Activated CD4-positive, alpha-beta T cell treated with anti-CD3 and anti-CD28 coated beads, Interleukin-2, Interleukin-6, amounts not matched to agents 100 ng/mL and 50 ng/mL, durations not matched to agents 16 hours and 8 hours (primary cell): ENCODE measurements at places on chromosomes 2 and 18.

- DNase-seq, result peak; percentile 31
These were observed 11.5 kb downstream of the MFSD2B start for GRCh38 chr2:24021122-24021998.

- no peak for DNase-seq
These were observed 17.0 kb downstream of the SMAD7 start for GRCh38 chr18:48933578-48934414.

DNA sequence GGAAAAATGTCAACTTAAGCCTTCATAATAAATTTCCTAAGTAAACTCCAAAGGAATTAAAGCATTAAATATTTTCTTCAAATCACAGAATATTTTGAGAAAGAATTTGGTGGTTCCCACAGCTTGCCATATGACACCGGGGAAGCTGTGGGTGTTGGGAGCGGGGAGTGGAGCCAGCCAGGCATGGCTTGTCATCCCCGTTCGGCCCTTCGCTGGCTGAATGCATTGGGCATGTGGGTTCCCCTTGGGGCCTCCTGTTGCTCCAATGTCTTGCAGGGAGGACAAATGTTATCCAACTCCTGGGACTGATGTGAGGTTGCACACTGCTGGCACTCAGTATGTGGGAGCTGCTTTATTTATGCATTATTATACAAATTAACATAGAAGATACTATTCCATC lies 18.6 kb downstream of the NGEF start:
- DNase-seq, result no peak

DNA sequence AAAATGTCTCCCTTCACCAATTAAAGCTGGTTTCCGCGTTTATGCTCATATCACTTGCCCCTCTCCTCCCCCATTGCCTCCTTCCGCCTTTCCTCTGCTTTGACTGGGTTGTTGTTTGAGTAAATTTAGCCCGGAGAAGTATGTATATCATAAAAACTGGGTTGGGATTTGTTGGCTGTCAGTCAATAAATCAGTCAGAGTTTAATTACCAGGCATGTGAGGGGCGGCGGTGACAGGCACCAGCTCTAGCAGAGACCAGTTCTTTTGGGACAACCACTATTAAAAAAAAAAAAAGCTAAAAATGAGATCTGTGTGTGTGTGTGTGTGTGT lies 382.4 kb upstream of the SMIM21 start:
- DNase-seq, result no peak

DNA sequence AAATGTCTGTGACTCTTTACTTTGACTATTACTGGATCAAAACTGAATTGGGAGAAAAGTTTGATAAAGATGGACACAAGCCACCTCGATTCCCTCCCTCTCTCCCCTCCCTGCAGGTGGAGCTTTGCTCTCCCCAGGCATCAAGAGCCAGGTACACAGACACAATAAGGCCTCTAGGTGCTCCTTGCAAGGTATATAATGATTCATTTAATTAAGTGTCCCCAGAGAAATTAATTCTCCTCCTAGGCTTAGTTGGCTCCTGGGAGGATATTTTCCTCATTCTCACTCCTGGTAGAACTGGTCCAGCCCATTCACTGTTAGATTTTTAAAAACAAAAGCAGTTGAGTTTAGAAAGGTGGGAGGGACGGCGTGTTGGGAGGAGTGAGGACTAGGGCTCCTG lies 352.4 kb upstream of the SMIM21 start:
- no peak for DNase-seq

- peak; percentile 64 for DNase-seq
These were observed 98.9 kb upstream of the GLS start for GRCh38 chr2:190781604-190782198.

- DNase-seq, result no peak
These were observed 52.7 kb upstream of the NPAS2 start for GRCh38 chr2:100767224-100767653.

GRCh38 chr2:218782528-218782844 lies 539 bp downstream of the CYP27A1 start:
- DNase-seq, result no peak

GRCh38 chr2:22894761-22895160 lies 490.2 kb upstream of the KLHL29 start:
- DNase-seq, result no peak

- no peak for DNase-seq
These were observed 54.2 kb upstream of the FMNL2 start for GRCh38 chr2:152280780-152281179.

DNA sequence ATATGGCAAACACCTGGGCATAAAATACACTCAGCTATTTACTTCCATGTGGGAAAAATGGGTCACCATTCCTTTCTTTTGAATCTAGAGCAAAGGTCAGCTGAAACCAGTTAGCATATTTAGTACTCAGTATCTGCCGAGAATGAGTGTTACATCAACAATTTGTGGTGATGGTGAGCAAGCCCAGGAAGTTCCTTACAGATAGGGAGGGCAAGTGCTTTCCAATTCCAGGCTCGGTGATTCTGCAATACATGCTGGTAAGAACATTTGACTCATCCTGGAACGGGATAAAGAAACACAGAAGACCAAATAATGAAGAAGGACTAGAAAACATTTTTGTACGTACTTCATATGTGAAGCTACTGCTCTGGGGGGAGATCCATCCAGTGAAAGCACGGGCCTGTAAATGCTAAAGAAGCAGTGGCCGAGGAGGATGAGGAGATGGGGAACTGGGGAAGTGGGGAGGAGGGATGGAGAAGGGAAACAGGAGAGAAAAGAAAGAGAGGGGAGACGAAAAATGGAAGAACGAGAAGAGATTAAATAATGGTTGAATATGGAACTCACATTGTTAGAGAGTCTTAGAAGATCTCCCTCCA lies 251.9 kb downstream of the TTC32 start:
- DNase-seq, result no peak

GRCh38 chr2:195356920-195357440 lies 300.0 kb upstream of the SLC39A10 start:
- no peak for DNase-seq

DNA sequence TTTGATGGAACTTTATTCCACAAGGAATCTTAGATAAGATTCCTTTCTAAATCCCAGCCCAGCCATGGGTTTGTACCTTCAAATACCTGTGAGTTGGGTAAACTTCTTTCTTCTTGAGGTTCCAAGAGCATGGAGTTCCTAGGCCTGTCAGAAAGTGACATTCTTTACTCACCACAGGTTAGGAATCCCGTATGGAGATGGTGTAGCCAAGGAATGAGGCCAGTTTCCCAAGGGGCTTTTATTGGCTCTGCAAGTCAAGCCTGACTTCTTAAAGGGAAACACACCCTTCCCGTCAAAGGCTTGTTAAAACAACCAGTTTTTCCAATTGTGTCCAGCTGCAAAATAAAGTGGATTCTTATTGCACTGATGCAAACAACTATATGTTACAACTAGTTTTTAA lies 45.8 kb downstream of the STK17B start:
- no peak for DNase-seq

DNA sequence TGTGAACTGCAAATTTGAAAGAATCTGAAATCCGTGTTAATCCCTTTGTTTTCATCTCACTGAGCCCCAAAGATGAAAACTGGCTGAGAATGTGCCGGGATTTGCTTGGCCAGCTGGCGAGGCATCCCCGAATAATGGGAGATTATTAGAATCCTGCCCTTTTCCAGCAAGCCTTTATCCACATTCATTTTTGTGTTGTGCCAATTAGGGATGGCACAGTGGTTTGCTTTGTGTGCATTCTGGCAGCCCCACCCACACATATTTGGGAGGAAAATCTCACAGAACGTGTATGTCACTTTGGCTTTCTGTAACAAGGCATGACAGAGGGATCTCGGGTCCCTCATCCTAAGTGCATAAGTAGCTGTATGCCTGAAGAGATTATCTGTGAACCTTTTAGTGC lies 405.8 kb upstream of the FAM98A start:
- DNase-seq, result no peak

DNA sequence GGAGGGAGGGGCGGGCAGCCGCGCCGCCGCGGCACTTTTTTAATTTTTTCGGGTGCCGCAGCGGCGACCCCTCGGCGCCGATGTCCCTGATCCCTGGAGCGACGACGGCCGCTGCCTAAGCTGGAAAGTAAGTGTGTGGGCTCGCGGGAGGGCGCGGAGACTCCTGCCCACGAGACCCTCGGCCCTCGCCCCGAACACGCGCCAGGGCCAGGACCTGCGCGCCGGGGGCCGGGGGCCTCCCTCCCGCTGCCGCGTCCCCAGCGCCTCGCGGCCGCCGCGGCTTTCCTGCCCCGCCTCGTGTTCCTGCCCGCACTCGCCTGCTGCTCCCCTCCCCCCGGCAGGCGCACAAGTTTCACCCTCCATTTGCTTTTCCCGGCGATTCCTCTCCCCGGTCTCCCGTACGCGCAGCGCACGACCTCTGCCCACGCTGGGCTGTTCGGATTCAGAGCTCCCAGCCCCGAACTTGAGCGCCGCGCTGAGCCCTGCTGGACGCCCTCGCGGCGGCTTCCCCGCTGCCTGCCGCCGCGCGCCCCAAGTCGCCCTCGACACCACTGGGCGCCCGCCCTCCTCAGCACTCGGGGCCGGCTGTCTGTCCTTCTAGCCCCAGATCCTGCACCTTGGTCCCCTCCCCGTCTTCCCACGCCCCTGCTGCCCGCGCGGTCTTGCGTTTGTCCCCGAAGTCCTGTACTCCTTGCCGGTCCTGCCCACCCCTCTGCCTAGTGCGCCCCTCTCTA lies 507 bp downstream of the PKP4 start:
- DNase-seq, result peak; percentile 47

GRCh38 chr2:208783184-208783583 lies 376.6 kb downstream of the PTH2R start:
- no peak for DNase-seq

- DNase-seq, result no peak
These were observed 198.2 kb downstream of the PARD3B start for GRCh38 chr2:204743393-204743960.

DNA sequence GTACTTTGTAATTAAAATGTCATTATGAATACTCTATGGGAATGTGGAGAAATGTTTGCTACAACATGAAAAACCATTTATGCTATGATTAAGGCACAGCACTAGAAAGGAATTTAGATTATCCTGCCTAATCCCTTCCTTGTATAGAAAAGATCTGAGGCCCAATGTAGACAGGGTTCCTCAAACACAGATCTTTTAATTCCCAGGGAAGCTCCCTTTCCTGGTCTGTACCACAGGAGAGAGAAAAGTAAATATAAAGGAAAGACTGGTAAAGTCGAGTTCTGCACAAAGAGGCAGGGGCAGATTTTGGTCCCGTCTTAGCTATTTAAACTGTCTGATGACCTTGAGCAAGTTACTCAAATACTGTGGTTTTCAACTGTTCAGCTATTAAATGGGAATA lies 84.7 kb downstream of the ICA1L start:
- no peak for DNase-seq

DNA sequence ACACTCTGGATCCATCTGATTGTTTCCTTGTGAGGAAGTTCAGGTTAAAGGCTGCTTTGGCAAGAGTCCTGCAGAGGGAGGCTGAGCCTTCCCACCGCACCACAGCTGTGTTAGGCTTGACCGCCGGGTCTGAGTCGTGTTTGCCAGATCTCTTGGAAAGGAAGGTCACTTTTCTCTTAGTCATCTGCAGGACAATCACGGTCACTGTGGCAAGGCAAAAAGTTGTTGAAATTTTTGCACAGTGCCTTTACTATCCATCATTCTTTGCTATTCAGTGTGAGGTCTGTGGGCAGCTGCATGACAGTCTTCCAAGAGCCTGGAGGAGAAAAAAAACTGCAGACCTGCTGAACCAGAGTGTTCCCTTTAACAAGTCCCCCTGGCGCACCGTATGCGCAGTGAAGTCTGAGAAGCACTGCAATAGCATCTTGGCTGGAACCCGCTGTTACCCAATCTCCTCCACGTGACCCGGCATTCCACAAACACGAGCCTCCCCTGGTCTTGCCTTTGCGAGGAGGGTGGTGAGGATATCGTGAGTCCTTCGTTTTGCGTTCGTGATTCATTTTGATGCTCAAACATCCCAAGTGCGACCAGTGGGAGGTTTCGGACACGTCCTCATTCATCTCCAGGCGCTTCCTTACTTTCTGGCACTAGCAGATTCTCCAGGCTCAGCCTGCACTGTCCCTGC lies 23.0 kb downstream of the BIN1 start:
- no peak for DNase-seq

DNA sequence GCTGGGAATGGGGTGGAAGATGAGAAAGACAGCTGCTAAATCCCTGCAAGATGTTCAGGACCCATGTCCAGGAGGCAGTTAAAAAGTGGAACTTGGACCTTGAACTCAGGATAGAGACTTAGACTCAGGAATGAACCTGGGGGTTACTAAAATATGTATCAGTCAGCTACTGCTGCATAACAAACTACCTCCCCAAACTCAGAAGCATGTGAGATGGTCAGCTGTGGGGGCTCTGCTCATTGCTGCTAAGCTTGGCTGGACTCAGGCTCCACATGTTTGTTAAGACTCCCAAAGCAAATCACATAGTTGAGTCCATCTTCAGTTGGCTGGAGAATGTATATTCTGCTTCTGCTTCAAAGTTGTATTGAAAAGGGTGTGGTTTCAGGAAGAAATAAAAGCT lies 61.4 kb upstream of the COPS8 start:
- DNase-seq, result no peak

DNA sequence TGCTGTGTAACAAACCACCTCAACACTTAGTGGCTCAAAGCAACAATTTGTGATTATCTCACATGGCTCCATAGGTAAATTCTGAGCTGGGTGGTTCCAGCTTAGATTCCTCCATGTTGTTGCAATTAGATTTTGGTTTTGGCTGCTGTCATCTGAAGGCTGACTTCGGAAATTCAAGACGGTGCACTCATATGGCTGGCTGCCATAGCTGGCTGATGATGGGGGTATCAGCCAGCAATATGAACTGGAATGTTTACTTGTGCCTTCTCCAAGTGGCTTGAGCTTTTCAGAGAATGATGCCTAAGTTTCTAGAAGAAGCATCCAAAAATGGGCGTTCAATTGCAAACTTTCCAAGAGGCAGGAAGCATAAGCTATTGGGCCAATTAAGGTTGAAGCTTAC lies 213.1 kb downstream of the GCA start:
- no peak for DNase-seq

- DNase-seq, result no peak
These were observed 61.7 kb upstream of the ZNF532 start for GRCh38 chr18:58802959-58803358.

- no peak for DNase-seq
These were observed 16.1 kb downstream of the TMEM127 start for GRCh38 chr2:96249654-96250053.

DNA sequence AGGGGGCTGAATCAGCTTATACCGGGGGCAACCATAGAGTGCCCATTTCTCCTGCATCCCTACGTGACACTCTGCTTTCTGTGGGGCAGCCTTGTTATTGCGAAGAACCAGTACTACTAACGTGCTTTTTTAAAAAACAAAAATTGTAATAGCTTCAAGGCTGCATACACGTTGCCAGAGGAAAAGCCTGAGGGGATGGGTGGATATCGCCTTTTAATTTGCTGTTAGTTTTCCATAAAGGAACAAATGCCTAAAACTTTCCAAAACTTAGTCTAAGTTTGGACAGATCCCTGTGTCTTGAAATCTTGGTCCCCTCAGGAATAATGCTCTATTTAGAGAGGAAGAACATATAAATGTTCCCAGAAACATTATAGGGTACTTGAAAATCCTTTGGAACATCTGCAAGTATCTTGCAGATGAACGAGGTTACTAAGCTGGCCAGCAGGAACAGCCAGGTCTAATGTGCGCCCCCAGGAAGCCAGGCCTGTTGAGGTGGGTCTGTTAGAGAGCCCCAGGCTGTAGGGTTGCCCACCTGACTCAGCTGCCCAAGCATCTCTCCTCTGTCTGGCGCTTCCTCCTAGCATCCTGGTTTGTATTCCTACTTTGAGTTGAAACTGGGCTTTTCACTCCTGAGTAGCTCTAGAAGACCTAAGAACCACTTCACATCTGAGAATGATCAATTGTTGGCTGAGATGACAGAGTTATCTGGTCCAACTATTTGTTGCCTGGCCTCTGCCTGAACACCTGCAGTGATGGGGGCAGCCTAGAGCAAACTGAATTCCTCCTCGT lies 96.9 kb downstream of the TGOLN2 start:
- DNase-seq, result no peak

GRCh38 chr2:196925768-196926561 lies 542 bp downstream of the PGAP1 start:
- peak; percentile 41 for DNase-seq
